ENCODE measurements at places on chromosomes 1 and 21. TPM values are rescaled to one million over a fixed set of nuclear protein-coding genes. Genes with fewer than 3 reads are reported as not detected.

- no peak for DNase-seq
Measured at GRCh38 chr1:172391976-172392375, 28.5 kb upstream of the C1orf105 start.

DNA sequence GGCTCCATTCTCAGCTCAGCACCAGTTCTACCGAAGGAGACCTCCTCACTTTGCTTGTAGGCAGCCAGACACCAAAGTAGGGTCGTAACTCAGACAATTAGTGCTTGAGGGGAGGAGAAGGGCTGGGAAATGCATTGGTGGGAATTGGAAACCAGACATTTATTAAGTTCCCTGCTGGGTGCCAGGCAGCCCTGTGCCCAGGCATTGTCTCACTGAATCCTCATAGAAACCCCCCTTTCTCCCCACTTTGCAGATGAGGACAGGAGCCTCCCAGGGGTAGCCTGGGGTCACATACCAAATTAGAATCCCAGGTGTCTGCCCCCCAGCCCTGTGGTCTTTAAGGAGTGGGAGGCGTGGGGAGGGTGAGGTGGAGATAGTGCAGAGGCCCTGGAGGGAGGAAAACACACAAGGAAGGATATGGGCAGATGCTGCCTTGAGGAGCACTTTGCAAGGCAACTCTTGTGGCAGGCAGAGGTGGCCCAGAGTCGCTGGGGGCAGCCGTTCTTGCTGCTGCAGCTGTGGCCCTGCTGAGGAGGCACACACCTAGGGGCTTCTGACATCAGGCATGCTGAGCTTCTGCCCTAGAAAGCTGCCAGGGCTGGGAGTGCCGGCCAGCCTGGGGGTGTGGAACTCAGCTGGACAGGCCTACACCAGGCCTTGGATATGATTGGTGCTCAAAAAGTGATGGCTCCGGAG lies 29.4 kb downstream of the CDK18 start:
- no peak for DNase-seq

GRCh38 chr1:26626994-26627393 lies 68.8 kb upstream of the ARID1A start:
- no peak for DNase-seq

GRCh38 chr1:156281693-156282478 lies 739 bp downstream of the SMG5 start:
- no peak for DNase-seq

Gene RHEX
- total RNA-seq = not detected

Gene SYCP1
- not detected for total RNA-seq
